CD4-positive, alpha-beta T cell (primary cell): ENCODE measurements at places on chromosomes 1 and 21. TPM values are rescaled to one million over a fixed set of nuclear protein-coding genes. Genes with fewer than 3 reads are reported as not detected.

GRCh38 chr1:56339786-56340465, 239.4 kb downstream of the PLPP3 start:
- no peak for DNase-seq

- no peak for DNase-seq
These were observed 71.0 kb upstream of the ACTRT2 start for GRCh38 chr1:2949966-2950925.

- DNase-seq, result no peak
These were observed 65.9 kb downstream of the KCNK1 start for GRCh38 chr1:233679591-233680373.

GRCh38 chr1:209105701-209106100, 477.8 kb upstream of the CAMK1G start:
- DNase-seq, result no peak

GRCh38 chr21:31343680-31344480, at the start of gene TIAM1:
TIAM1 (minus strand) TSS chr21:31344261; CDS start chr21:31266972, 77,289 bp downstream.
- DNase-seq, result no peak

DNA sequence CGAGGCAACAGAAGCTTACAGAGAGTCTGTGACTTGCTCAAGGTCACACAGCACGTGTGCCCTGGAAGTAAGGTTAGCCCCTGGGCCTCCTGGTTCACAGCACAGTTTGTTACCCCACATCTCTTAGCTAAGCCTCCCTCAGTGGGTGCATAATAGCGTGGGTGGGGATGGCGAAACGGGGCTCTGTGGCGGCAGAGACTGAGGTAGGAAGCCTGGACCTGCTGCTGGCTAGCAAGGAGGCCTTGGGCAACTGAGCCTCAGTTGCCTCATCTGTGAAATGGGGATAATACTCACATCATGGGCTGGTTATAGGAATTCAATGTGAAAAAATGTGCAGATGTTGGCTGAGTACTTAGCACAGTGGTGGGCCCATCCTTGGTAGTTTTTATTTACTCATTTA, 596 bp downstream of the PADI4 start:
- DNase-seq, result no peak

GRCh38 chr1:19403256-19403655, 82.1 kb downstream of the CAPZB start:
- no peak for DNase-seq

- DNase-seq, result no peak
These were observed 13.4 kb upstream of the KRTAP7-1 start for GRCh38 chr21:30842990-30843389.

DNA sequence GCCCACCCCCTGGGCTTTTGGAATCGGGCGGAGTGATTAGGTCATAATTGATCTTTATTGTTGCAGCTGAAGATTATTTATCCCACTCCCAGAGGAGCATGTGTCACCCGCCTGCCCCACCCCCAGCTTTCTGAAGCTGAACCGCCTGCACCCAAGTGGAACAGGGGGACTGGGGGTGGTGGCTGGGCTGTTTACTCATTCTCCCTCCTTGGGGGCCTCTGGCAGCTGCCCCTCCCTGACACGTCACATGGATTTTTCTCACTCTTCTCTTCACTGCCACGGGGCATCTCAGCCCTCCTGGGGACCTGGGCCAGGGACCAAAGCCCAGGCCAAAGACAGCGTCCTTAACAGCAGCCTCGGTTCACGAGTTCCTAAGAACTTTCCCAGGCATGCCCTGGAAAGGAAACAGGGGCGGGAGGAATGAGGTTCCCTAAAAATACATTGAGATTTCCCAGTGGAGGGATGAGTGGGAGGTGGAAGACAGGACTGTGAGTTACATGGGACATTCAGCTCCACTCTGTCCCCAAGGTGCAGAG, 31.6 kb upstream of the SOX13 start:
- DNase-seq, result no peak

DNA sequence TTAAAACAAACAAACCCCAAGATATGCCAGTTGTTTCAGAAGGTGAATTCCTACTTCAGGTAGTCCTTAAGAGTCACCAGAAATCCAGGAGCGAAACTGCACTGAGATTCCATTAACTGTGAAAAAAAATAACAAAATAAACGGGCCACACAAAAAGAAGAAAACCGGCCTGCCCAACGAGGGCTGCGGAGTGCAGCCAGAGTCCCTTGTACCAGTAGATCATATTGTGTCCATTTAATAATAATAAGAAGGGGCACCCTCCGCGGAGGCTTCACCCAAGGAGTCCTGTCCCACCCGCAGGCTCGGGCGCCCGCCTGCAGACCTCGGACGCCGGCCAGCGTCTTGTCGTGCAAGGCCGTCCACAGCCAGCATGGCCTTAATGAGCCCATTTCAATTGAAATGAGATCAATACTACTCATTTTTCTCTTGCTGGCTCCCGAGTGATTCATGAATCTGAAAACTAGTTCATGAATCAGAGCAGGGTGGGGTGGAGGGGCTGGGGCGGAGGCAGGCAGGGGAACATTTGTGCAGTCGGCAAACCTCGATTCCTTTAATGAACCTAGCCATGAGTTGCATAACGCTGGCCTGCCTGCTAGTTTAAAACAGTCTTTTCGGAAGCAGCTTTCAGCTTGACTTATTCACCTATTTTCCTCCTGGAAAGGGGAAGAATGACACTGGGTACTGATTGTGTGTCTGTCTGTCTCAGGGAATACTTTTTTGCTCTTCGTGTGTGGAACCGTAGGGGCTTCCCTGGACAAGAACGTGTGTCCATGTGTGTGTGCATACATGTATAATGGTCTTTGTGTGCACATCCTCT, 113.1 kb upstream of the IRF2BP2 start:
- peak; percentile 23 for DNase-seq

DNA sequence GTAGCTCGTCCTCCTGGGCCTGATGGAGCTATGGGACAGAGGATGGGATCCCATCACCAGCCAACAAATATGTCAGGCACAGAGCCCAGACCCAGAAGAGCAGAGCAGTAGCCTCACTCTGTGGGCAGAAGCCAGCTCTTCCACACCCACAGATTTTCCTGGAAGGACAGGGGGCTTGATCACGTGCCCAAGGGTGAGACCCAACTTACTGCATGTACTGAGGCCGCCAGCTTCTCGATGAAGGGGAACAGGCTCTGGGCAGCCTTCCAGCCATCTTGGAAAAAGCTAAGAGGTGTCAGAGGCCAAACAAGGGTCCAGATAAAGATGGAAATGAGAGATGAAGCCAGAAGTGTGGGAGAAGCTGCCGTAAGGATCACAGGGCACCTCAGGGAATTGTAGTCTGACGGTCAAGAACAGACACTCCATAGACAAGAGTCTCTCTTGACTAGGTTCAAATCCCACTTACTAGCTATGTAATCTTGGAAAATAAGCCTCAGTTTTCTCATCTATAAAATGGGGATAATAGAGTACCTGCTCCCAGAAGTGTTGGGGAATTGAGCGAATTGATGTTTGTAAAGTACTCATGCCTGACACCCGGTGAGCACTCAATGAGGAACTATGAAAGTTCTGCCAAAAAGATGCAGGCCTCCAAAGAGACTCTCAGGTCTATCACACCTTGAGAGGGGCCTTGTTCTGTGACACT, 17.0 kb upstream of the TCEA3 start:
- DNase-seq, result no peak

DNA sequence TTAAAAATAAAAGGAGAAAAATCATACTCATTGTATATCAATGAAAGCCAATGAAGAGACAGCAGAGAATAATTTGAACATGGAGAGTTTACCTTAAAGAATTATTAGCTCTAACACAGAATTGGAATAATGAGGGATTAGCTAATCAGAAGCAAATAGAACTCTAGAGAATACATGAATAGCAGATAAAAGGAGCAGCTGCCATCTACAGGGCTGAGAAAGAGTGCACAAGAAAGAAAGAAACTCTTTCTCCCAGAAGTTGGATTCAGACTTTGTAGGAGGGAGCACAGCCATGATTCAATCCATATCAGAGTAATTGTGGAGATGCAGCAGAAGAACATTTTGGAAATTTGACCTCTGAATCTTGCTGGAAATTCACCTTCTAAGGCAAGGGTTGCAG, 1171.2 kb downstream of the PLA2G4A start:
- no peak for DNase-seq

DNA sequence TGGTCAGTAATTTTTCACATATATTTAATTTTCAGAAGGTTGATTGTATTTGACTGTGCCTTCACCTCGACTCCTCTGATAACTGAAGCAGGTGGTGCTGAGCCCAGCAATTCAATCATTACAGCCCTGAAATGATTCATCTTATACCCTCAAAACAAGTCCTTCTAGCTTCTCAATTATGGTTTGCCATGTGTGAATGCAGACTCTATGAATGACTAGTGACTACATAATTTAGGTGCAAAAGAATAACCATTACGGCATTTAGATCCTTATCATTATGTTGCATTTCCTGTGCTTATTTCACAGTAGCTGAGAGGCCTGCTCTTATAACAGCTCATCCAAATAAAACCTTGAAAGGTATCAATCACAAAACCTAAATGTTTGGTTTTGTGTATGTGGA, 54.0 kb upstream of the COL11A1 start:
- no peak for DNase-seq

DNA sequence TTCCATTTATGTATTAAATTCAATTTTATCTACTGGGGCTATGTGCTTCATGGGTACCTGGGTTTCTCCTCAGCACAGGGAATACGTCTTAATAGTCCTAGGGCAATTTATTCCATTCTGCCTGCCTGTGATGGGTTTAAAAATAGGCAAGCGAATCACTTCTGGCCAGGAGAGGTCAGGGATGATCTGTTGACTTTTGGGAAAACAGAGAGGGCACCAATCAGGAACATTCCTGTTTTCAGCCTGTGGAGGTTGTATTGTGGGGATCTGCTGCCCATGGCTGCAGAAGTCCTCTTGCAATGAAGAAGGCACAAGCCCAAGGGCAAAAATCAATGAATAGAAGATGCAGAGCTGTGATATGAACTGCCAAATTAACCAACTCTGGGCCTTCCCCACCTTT, 303.1 kb downstream of the CTH start:
- no peak for DNase-seq

GRCh38 chr1:7473223-7474142, 297.6 kb upstream of the VAMP3 start:
- no peak for DNase-seq

GRCh38 chr1:55916481-55916880, 662.9 kb downstream of the PLPP3 start:
- no peak for DNase-seq

GRCh38 chr1:110444561-110444960, 6.4 kb upstream of the PROK1 start:
- DNase-seq, result no peak

DNA sequence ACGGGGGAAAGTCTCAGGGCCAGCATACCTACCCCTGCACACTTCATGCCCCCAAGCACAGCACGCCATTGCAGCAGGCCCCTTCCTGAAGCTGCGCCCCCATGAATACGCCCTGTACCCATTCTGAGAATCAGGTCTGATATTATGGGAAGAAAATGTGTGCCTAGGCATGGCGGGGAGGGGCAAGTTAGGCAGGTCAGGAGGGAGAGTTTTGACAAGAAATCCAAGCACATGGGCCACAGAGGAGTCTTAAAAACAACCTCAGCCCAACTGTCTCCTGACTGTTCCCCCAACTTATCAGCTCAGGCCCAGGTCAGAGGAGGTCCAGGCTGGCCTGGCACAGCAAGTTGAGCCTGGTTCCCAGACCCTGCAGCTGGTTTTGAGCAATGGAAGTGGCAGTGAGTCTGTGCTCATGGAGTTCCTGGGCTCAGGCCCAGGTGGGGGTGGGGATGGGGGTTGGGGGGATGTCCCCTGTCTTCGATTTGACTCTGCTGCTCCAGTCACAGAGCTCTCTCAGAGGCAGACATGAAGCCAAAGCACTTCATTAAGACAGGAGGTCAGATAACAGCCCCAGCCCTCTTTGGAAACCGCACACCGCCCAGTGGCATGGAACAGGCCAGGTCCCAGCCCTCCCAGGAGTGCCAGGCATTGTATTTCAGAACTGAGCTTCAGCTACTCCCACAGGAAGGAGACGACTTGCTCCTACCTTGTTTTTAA, 20.6 kb upstream of the BCAR3 start:
- DNase-seq, result no peak

DNA sequence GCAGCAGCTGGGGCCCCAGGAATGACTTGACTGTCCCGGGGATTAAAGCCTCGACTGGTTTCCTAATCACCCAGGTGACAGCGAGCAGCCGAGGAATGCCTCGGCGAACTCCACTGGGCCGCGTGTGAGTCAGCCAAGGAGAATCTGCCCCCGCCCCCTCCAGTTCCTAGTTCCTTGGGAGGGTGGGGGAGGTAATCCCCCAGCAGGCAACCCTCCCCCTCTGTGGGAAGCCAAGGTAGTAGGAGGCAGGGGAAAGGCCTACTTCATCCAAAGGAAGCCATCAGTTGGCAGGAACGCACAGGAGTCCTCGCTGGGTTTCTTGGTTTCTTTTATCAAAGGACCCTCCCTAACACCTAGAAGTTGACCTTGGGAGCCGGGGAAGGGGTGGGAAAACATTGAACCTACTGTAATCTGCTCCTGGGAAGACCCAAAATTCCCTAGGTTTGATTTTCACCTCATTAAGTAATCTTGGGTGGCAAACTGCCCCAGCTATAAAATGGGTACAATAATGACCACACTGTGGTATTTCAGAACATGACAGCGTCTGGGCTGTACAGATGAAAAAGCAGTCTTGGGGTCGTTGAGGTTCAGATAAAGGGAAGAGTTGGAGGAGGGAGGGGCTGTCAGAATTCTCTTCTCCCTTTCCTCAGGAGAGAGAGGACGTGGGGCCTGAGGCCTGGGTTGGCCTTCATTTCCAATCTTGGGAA, 1.4 kb downstream of the TENT5B start:
- DNase-seq, result no peak

- DNase-seq, result no peak
These were observed 121.2 kb downstream of the ITSN1 start for GRCh38 chr21:33763582-33763899.

DNA sequence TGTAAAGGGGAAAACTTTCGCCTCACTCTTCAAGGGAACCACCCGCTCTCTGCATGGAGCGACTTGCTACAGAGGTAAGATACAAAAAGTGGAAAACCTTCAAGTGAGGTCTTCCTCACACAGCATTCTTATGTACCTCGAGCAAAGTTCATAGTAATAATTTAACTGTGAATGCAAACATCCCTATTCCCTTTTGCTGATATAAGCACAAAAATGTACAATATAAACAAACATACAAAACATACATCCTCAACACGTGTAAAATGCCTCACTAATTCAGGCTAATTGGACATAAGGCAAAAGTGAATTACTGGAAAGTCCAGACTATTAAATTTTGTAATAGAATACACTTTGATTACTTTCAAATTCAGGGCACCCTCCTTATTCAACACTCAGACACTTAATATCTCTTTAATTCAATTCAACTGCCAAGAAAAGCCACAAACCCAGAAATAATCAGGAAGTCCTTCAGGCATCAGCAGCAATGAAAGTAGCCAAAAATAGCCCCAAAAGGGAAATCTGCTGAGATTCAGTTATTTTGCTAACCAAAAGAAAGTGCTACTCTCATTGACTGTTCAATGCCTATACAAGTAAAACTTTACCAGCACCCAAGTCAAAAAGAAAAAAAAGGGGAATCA, 15.2 kb upstream of the LMX1A start:
- no peak for DNase-seq

- no peak for DNase-seq
These were observed 37.7 kb upstream of the LRRN2 start for GRCh38 chr1:204723131-204723787.

HES5 gene
- total RNA-seq, result not detected

CTH gene
- 5.6 TPM for total RNA-seq

UQCRH gene
- 103 TPM for total RNA-seq

IFT25 gene
- 12.7 TPM for total RNA-seq

VHLL gene
- total RNA-seq, result not detected

PDE4B gene
- total RNA-seq, result 159 TPM

MGST3 gene
- 23.5 TPM for total RNA-seq

IFNLR1 gene
- 1.2 TPM for total RNA-seq

ERICH3 gene
- not detected for total RNA-seq

POLR3GL gene
- 17.8 TPM for total RNA-seq

CFAP107 gene
- not detected for total RNA-seq

PEAR1 gene
- total RNA-seq, result 0.20 TPM
